EH (cell line): ENCODE measurements at places on chromosomes 1 and 21.

DNA sequence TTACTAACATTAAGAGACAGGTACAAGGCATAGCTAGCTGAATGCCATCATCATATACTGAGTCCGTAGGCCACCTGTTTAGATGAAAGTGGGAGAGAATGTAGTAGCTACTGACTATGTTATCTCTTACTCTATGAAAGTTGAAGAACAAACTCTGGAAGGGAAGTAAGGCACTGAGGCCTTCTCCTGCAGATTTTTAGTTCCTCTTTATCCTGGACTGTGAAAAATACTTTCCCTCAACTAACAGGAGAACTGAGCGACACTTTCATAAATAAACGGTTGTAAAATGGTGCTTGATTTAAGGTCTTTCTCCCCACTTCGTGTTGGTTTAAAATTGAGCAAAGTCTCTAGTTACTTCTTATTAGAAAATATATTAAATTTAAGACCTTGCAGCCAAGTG, 101.9 kb downstream of the FNBP1L start:
- DNase-seq = no peak

- DNase-seq = peak; percentile 31
Observed at GRCh38 chr1:53306168-53306567, 21.7 kb downstream of the LRP8 start.

DNA sequence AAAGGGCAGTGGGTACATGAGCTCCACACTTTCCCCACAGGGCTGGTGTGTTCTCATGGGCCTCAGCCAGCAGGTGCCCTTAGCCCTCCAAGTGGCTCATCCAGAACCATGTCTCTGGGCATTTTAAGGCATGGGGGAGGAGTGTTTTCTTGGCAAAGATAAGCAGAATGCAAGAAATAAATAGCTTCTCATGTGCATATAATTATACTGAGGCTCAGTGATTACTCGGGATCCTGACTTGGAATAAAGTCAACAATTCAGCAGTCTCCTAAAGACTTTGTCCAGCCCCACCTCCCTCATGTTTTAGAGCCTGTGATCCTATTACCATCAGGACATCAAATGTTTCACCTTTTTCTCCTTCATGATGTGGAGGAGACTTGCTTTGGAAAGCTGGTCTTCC, 92.7 kb upstream of the COG2 start:
- DNase-seq = no peak

DNA sequence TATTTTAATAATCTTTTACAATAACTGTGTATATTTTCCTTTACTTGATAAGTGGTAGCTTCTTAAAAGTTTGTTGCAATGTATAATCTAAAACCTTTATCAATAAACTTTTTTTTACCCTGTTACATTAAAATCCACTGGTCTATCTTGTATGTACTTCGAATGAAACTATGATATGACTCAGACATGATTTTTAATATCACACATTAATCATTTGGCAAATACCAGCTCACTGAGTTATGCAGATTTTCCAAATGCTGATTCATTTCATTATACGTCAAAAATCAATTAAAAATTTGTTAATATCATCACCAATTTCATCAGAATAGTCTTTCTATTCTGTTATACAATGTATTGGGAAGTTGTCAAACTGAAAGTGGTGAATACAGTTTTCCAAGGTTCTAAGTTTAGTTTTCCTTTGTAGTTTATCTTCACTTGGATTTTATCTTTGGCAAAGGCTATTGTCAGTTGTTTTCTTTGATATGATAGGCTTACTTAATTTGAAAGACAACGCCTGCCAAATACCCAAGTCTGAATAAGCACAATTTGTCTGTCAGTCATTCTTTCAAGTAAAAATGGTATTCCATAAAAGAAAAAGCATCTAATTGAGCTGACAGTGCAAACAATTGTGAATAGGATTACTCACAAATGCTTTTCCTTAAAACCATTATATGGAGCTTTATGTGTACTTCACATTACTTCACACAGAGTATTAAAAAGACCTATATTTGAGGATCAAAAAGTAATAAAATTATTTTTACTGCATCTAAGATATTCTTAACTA, 127.0 kb downstream of the NME7 start:
- peak; percentile 15 for DNase-seq

GRCh38 chr1:24955161-24955560, 25.1 kb upstream of the RUNX3 start:
- DNase-seq = peak; percentile 95

DNA sequence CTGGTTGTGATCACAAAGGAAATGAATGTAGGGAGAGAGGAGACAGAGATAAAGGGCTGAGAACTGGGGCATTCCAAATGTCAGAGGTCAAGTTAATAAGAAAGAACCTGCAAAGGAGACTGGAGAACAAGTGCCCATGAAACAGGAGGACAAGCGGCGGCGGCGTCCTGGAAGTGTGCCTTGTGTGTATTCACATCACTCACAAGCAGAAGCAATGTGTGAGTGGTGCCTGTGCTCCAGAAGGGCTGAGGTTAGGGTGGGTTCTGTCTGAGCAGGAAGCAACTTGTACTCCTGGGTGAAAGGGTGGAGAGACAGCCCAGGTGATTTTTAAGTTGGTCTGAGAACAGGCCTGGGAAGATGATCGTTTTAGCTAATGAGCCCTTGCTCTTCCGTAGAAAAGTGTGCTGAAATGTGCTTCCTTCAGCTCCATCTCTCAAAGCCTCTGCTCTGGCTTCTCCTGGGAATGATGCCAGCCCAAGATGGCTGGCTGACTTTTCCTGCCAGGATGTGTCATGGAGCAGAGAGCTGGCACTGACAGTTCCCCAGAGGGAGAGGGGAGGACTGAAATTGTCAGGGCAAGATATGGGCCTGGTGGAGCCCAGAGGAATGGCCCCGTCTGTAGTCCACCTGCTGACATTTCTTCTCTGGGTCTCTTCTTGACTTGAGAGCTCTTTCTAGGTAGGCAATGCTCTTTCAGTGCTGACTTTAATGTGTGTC, 25.1 kb upstream of the PLEKHA6 start:
- peak; percentile 74 for DNase-seq

GRCh38 chr1:22206551-22207125, 63.7 kb upstream of the WNT4 start:
- no peak for DNase-seq

- no peak for DNase-seq
Observed at GRCh38 chr1:37040261-37040660, 5.9 kb upstream of the GRIK3 start.

- no peak for DNase-seq
Observed at GRCh38 chr1:107833061-107833460, 131.9 kb downstream of the VAV3 start.

DNA sequence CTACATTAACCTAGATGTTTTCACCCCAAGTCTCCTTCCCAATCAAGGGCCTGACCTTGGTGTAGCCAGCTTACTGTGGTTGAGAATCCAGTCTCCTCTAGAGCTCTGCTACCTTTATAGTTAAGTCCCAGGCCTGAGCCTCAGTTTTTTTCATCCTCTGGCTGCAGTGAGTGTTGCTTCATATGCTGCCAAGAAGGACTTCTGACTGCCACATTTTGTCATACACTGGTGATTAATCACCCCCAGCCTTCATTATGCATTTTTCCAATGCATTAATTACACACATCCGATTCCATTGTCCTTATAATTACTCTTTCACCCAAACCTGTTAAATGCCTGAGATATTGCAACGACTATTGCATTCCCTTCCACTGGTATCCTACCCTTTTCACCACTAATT, 66.3 kb upstream of the FGGY start:
- DNase-seq = no peak

DNA sequence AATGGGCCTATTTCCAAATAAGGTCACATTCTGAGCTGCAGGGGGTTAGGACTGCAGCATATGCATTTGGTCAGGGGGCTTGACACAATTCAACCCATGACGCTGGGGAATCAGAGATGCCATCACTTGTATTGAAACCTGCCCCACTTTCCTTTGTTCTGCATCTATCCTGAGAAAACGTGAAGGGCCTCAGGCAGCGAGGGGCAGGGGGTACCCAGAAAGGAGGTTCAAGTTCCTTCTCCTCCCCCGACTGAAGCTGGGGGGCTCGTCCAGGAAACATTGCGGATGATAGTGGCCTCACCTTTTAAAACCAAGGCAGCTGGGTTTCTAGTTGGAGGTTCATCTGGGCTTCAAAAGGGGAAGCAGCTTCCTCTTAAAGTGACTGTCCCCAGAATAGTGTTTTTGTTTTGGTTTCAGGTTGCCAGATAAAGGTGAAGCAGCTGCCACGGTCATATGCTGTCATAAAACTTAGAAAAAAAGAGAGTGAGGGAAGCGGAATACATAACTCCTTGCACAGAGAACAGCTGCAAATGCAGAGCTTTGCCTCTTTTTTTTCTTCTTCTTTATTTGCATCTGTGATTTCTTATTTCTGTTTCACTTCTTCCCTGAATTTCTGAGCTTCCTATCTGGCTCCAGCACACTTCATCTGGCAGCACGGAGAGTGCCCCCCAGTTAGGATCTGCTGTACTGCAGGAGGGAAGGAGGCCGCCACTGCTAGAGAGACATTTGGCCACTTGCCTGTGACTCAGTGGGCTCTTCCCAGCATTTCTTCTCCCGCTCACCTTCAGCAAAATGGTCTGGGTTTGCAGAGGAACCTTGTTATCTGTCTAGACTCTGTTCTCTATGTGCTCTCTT, 142.0 kb downstream of the AJAP1 start:
- DNase-seq = no peak

- DNase-seq = no peak
Observed at GRCh38 chr1:201350884-201351283, 26.6 kb downstream of the TNNT2 start.

- no peak for DNase-seq
Observed at GRCh38 chr1:4203501-4203900, 303.4 kb upstream of the C1orf174 start.

GRCh38 chr1:25356441-25356840, 18.3 kb downstream of the TMEM50A start:
- no peak for DNase-seq

DNA sequence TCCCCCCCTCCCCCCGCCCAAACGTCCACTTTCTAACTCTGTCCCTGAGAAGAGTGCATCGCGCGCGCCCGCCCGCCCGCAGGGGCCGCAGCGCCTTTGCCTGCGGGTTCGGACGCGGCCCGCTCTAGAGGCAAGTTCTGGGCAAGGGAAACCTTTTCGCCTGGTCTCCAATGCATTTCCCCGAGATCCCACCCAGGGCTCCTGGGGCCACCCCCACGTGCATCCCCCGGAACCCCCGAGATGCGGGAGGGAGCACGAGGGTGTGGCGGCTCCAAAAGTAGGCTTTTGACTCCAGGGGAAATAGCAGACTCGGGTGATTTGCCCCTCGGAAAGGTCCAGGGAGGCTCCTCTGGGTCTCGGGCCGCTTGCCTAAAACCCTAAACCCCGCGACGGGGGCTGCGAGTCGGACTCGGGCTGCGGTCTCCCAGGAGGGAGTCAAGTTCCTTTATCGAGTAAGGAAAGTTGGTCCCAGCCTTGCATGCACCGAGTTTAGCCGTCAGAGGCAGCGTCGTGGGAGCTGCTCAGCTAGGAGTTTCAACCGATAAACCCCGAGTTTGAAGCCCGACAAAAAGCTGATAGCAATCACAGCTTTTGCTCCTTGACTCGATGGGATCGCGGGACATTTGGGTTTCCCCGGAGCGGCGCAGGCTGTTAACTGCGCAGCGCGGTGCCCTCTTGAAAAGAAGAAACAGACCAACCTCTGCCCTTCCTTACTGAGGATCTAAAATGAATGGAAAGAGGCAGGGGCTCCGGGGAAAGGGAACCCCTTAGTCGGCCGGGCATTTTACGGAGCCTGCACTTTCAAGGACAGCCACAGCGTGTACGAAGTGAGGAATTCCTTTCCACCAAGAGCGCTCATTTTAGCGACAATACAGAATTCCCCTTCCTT, 158.1 kb downstream of the RUNX1 start:
- peak; percentile 66 for DNase-seq

GRCh38 chr1:10473145-10473765, 926 bp upstream of the DFFA start:
- DNase-seq = no peak

- no peak for DNase-seq
Observed at GRCh38 chr1:63330331-63330916, 8.1 kb downstream of the FOXD3 start.

DNA sequence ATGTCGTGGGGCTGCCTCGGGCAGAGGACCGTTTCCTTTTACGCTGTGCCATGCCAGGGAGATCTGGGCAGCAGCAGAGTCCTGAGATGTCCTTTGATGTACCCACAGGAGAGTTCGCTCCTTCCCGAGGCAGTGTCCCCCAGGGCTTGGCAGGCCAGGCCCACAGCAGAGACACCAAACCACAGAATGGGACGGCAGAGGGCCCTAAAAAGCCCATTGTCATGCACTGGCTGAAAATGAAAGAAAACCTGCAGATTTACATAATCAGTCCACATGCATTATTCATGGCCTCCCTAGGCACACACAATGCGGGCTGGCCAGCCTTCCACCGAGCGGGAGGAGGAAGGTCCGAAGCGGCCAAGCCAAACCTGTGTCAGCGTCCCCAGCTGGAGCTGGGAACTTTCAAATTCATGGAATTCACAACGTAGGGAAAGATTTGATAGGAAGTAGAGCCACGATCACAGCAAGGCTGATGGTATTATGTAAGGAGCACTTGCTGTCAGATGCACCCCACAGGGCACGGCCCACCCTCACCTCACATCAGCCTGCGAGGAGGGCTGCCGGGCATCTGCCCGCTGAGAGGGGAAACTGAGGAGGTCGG, 25.3 kb upstream of the EFHD2 start:
- DNase-seq = peak; percentile 27

GRCh38 chr1:43381612-43382011, 8.0 kb downstream of the MED8 start:
- no peak for DNase-seq

DNA sequence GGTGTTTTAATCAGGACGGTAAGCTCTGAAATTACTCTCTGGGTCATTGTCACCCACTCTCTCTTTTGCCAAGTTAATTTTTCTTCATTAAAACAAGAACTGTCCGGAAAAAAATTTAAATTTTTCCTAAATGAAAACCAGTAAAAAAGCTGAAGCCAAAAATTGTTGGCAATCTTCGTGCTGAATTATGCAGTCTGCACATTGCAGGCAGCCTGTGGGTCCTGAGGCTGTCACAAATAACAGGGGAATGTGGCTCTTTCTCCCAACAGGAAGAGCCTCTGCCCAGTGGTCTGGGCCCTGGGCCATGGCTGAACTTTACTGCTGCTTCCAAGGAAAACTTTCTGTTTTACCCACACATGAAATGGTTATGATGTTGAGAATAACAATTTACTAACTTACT, 153.9 kb upstream of the SPAG17 start:
- peak; percentile 68 for DNase-seq

DNA sequence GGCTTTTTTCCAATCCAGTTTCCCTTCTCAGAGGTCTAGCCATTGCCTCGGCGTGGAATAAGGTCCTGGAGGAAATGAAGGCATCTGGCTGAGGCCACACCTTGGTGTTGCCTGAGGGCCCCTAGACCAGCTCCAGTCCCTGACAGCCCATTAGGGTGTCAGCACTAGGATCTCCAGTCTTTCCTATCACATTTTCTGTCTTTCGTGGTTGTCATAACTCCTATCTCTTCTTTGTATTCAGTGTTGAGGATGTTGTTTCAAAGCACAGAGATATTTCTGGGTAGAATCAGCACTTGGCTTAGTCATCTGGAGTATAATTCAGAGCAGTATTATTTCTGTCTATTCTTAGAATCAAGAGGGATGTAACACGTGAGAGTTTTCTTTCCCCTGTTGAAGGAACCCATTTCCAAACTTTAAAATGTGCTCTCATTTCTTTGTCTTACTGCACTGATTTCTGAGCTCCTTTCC, 844.3 kb downstream of the KCNT2 start:
- peak; percentile 49 for DNase-seq
